ENCODE measurements at places on chromosomes 6 and 20.

DNA sequence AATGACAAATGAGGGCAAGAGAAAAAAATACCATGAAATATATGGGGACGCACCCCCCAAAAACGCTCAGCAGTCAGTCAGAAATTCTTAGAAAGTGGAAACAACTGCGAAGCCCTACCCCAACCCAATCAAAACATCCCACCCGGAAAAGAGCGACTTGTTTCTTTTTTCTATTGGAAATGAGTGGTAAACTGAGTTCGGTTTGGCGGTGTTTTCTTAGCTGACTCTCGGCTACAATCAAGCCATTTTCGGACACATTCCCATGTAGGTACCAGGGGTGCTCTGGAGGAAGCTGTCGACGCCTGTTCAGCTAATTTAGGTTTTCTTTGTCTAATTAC is 1.9 kb upstream of the FOXF2 start:
- DNase-seq = no peak

- DNase-seq = peak; percentile 77
Measured at GRCh38 chr6:73704260-73704659, 8.3 kb downstream of the CD109 start.

- DNase-seq = no peak
Measured at GRCh38 chr6:100266494-100267401, 198.0 kb downstream of the SIM1 start.

DNA sequence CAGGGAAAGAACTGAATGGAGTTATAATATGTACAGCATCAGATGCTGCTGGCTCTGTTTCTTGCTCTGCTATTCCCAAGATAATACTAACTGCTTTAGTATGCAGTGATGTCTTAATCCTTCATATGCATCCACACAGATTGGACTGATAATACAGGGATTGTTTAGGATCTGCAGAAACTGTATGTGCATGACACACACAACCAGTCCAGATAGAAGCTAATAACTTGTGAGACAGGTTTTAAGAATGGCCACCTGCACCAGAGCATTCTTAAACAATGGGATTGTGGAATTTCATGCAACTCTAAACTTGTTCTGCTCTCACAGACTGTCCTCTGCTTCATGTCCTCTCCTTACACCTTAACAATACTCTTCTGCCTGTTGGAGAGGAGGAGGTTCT is 90.9 kb downstream of the SPTLC3 start:
- DNase-seq = no peak

DNA sequence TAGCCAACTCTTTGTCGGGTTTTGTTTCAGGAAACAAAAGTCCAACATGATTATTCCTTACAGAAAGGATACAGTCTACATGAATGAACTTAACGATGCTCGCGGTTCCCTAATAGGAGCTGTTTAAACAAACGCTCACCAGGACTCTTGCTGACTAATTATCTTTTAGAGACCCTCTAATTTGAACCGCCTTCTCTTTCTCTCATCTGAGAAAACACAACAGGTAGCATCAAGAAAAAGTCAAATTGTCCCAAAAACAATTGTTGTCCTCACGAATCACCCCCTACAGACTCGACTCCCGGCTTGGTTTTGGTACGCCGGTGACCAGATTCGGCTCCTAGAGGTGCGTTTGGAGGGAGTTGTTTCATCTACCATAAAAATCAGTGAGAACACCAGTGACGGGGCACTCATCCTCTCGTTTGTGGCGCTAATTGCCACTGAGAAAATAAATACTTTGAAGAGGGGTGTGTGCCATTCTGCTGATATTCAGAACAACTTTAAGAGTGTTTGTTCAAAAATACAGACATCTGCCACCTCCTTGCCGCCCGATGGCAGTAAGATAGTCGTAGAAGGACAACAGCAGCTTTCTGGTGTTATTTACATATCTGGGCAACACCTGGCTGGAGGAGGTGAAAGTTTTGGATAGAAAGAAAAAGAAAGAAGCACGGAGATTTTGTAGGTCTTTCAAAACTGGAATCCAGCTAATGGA is 1.1 kb upstream of the SIM1 start:
- DNase-seq = no peak

DNA sequence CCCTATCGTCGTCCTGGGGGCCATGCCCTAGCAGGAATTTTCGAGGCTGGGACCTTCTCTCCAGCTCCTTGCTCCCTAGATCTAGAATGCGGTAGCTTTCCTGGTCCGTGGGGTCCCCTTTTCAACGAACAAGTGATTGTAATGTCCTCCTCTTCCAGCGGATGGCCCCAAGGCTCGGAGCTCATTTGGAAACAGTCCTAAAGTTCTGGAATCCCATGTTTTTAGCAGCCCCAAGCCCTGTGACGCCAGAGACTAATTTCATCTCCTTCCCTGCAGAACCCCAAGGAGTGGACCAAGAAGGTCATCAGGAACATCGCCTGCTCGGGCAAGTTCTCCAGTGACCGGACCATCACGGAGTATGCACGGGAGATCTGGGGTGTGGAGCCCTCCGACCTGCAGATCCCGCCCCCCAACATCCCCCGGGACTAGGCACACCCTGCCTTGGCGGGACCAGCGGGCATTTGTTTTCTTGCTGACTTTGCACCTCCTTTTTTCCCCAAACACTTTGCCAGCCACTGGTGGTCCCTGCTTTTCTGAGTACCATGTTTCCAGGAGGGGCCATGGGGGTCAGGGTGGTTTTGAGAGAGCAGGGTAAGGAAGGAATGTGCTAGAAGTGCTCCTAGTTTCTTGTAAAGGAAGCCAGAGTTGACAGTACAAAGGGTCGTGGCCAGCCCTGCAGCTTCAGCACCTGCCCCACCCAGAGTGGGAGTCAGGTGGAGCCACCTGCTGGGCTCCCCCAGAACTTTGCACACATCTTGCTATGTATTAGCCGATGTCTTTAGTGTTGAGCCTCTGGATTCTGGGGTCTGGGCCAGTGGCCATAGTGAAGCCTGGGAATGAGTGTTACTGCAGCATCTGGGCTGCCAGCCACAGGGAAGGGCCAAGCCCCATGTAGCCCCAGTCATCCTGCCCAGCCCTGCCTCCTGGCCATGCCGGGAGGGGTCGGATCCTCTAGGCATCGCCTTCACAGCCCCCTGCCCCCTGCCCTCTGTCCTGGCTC is 48.5 kb downstream of the PYGB start:
- DNase-seq = no peak

GRCh38 chr6:35085359-35086281 is 55.5 kb downstream of the TCP11 start:
- no peak for DNase-seq

Data from T-helper 2 cell treated with Interferon-gamma antibody and Interleukin-4, amounts not matched to agents 5 μg/mL and 100 μg/mL, for 36 hours (primary cell).